ENCODE measurements at places on chromosomes 11 and 22.

GRCh38 chr11:94449029-94449428 is 44.6 kb downstream of the MRE11 start:
- no peak for DNase-seq

DNA sequence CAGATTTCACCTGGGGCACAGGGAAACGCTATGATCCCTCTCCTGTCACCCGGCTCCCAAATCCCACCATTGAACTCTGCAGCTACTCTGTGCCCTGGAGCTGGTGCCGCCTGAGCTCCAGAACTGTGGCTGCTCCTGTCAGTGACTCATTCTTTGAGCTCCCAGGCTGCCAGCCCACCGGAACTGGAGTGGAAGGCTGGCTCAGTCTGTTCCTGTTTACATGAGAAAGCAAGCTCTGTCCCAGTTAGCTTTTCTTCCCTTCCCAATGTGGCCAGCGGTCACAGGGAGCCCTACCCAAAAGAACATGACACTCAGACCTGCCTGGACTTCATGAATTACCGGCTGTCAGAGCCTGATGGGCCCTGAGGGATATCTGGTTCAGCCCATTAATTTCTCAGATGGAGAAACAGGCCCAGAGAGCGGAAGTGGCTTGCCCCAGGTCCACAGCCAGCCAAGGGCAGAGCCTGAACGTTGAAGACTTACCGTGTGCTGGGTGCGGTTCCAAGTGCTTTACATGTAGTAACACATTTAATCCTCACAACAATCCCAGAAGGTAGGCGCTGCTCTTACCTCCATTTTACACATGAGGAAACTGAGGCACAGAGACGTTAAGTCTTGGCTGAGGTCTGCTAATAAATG is 23.8 kb upstream of the IGSF22 start:
- no peak for DNase-seq

DNA sequence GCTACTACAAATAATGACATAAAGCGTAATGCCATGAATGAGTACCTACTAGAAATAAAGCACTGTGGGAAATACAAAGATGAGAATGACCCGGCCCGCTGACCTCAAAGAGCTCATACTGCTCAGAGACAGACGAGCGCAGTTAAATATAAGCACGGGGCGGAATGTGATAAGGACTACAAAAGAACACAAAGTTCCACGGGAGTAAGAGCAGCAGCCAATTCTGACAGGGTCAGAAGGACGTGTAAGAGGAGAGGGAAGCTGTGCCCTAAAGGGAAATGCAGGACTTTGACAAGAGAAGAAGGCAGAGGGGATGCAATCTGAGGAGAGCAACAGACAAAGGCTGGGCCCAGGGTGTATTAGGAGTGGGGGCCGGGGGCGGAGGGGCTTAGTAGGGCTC is 314.6 kb downstream of the LARGE1 start:
- DNase-seq: no peak

DNA sequence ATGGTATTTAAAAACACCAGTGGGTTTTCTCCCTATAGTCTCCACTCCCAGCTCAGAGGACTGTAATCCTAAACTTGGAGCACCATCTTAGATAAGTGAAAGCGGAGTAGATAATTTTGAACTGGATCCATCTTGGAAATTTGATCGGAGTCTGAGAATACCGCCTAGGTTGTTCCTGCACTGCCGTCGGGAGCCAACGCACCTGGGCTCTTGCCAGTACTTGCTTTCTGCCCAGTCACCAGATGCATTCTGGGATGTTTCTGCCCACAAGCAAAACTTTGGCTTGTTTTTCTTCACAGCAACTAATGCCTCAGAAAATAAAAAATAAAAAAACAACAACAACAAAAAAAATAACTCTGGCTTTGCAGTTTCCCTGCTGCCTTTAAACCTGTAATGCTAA is 113.0 kb upstream of the MTMR2 start:
- DNase-seq: no peak

GRCh38 chr22:20002128-20002527 is 14.5 kb downstream of the ARVCF start:
- no peak for DNase-seq

DNA sequence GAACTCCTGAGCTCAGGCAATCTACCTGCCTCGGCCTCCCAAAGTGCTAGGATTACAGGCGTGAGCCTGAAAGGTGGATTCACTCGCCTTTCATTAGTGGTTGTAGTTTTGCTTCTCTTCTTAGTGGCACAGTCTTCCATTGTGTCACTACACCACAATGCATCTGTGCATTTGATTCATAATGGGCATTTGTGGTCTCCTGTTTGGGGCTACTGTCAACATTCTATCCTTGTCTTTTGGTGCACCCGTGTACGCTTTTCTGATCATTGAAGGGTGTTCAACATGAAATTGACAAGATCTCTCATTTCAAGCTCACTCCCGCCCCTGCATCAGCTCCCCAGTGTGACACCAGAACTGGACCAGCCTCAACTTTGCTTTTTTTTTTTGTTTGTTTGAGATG is 2.0 kb upstream of the SYT12 start:
- DNase-seq: no peak

GRCh38 chr22:40768206-40768605 is 50.9 kb downstream of the SLC25A17 start:
- no peak for DNase-seq

GRCh38 chr22:29617922-29618629 is 14.6 kb downstream of the NF2 start:
- DNase-seq: peak; percentile 38

DNA sequence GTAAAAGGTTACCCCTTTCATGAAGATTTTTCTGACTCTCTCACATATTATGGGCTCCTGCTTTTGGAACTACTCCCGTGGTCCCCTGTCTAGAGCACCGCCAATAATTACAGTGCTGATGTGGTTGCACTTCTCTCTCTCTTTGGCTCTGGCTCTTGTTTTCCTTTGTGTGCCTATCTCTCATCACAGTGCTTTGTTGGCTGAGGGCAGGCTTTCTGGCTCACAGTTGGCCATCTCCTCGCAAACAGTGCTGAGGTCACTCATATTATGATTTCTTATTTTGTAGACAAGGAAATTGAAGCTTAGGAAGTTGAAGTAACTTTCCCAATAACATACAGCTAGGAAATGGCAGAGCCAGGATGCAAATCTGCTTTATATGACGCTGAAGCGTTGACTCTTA is 192.5 kb downstream of the DDX10 start:
- DNase-seq: no peak

DNA sequence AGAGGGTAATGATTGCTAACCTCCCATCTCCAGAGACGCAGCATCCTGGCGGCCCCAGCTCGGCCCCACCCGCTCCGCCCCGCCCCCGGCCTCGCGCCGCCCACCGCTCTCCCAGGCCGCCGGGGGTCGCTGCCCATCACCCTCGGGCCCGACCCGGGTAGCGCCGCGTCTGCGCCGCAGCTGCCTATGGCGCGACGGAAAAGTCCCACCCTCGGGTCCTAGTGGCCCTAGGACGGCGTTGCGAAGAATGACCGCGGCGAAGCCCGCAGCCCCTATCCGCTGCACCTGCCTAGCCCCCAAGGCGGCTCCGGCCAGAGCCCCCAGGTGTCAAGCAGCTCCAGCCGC is 457 bp downstream of the CPSF7 start:
- DNase-seq: peak; percentile 80

DNA sequence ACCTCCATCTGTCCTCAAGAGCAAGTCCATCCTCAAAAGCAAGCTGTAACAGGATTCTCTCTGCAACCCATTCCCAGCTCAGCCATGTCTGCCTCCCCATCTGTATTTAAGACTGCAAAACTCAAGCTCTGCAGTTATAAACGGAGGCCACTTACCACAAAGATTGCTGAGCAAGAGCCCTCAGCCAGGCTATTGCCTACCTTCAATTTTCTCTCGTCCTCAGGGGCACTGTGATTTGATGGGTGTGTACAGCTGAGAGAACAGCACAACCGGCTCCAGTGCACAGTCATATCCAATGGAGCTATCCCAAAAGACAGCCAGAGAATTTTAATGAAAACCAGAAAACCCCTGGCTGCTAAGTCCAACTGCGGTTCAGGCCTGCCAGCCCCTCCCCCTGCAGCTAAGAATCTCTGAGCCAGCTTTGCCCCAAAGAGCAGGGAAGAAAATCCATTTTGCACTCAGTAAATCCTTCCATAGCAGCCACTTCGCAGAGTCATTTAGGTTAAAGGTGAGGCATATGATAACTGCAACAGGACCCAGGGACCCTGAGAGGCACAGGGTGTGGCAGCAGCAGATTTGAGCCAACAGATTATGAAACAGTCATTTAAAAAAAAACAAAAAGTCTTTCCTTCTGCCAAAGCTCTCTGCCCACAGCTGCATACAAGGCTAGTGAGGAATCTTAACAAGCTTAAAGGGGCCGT is 37.6 kb downstream of the RAB30 start:
- DNase-seq: no peak

- DNase-seq: no peak
These were observed 33.1 kb upstream of the SPON1 start for GRCh38 chr11:13929395-13929891.

- DNase-seq: no peak
These were observed 85.4 kb downstream of the TTC28 start for GRCh38 chr22:28594076-28594796.

DNA sequence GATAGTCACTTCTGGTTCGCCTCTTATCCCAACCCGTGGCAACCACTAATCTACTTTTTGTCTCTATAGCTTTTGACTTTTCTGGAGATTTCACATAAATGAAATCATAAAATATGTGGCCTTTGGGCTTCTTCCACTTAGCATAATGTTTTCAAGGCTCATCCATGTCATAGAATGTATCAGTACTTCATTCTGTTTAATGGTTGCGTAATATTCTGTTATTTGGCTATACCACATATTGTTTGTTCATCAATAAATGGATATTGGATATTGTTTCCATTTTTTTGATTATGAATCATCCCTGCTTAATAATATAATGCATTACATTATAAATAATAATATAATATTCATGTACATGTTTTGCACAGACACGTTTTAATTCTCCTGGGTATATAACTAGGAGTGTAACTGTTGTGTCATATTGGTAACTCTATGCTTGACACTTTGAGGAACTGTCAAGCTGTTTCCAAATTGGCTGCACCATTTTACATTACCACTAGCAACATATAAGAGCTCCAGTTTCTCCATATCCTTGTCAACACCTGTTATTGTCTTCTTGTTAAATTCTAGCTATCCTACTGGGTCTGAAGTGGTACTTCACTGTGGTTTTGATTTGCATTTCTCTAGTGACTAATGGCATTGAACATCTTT is 181.5 kb downstream of the CADM1 start:
- no peak for DNase-seq

GRCh38 chr11:45537614-45538013 is 127.8 kb downstream of the CHST1 start:
- peak; percentile 54 for DNase-seq

DNA sequence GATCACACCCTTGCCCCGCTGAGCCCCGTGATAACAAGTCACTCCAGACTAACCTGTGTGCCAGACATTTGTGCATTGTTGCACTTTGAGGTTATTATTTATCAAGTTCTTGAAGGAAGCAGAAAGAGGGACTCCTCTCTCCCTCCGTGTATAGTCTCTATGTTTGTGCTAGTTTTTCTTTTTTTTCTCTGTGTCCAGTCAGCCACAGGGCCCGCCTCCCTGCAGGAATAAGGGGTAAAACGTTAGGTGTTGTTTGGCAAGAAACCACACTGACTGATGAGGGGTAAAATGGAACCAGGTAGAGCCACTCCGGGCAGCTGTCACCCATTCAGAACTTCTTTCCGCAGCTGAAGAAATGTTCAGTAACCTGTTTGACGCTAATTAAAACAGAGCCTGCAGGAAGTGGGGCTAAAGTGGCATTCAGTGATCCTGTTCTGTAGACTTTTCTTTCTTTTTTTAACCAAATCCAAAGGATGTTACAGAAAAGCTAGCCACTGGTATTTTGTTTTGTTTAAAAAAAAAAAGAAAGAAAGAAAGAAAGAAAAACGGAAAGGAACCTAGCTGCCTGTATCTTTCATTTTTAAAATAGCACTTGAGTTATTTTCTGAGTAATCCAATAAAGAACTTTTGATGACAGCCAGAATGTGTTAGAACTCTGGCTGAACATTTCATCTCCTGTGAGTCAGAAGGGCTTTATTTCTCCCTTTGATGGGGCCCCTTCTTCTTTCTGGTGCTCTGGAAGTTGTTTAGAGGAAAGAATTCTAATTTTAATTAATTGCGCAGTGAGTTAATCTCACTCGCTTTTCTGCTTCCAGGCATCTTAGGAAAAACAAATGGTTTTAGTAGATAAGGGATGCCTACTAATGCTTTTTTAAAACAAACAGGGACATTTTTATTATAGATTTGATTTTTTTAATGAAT is 58.2 kb downstream of the COMMD9 start:
- DNase-seq: no peak
